Endodermal cell (in vitro differentiated cells): ENCODE measurements at places on chromosomes 7 and 10. TPM values are rescaled to one million over a fixed set of nuclear protein-coding genes. Genes with fewer than 3 reads are reported as not detected.
A peak's percentile ranks its signal among the peaks of the same experiment; 100 is the strongest.

GRCh38 chr7:49453486-49453885 lies 320.0 kb upstream of the VWC2 start:
- DNase-seq = no peak

DNA sequence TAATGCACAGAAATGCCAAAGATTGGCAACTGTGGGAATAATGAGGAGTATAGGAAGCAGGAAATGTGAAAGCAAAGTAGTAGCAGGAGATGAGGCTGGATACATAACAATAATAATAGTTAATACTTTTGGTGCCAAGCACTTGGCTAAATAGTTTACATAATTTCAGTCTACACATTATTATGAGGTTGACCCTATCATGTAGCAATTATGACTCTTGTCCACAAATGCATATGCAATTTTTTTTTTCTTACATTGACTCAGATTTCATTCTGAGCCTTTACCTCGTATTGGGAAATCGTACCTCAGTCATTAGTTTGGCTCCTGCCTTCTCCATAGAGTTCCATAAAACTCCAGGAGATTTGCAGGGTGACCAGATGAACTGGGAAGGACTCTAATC lies 219.9 kb downstream of the SUGCT start:
- DNase-seq = no peak

- DNase-seq = no peak
These were observed 448.5 kb downstream of the NXPH1 start for GRCh38 chr7:8881916-8882315.

- no peak for DNase-seq
These were observed 210.9 kb upstream of the VSTM2A start for GRCh38 chr7:54331311-54331710.

GPR37 gene
- 32.8 and 33.1 TPM in 2 replicates for total RNA-seq

PITX3 gene
- 0.40 TPM in 1 of 3 replicates, not detected in the others for total RNA-seq

DNA sequence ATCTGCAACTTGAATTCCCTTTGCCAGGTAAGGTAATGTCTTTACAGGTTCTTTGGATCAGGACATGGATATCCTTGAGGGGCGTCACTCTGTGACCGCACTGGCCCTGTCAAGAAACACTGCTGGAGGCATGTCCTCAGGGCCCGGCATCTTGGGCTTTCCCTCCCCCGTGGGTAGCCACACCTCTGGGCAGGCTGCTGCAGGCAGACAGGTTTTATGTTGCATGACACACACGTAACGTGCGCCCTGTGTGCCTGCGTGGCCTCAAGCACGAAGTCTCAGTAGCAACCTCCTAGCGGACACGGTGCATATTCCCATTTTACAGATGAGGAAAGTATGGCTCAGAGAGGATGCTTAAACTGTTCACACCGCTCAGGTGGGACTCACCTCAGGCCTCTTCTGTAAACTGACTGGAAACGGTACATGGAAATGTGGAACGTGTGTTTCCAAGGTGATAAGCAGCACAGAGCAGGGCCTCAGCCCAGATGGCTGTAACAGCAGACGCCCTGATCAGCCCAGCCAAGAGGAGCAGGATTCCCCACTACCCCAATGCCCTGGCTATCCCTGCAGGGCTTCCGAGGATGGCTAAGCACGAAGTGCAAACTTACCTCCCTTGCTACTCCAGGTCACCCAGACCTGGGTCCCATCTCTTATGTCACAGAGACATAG lies 553.6 kb downstream of the TCERG1L start:
- no peak for DNase-seq

GRCh38 chr10:43844221-43844620 lies 195.5 kb upstream of the ZNF32 start:
- no peak for DNase-seq

PIP gene
- not detected in 2 replicates for total RNA-seq

DNA sequence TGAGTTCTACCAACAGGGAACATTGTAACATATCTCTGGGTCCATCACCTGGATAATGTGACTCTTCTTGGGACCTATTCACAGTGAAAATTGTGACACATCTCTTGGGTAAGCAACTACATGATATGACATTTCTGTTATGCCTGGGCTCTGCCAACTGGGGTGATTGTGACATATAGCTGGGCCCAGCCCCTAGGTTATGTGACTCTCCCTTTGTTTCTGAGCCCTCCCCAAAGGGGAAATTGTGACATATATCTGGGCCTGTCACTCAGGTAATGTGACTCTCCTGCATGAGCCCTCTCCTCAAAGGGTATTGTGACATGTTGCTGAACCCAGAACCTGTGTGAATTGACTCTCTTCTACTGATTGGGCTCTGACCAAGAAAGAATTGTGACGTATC lies 22.4 kb upstream of the ZNF107 start:
- DNase-seq = no peak

DNA sequence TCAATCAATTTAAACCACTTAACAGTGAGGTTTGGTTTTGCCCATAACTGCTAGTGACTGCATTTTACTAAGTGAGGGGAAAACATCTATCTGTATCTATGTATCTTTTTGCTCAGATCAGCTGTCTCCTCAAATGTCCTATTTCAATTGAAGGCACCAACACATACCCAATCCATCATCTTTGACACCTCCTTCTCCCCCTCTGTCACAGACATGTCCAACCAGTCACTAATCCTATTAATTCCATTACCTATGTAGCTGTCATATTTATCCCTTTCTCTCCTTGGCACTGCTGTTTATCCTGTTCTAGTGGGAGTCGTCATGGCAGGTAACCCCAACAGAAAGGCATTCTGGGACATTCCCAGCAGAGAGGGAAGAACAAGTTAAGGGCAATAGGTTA lies 975.2 kb upstream of the AUTS2 start:
- no peak for DNase-seq

PTPRN2 gene
- total RNA-seq = 0.54 and 1.2 TPM in 2 replicates

FFAR4 gene
- total RNA-seq = not detected in 2 replicates

NHLRC2 gene
- 31.9 to 54.9 TPM (median 51.3 TPM) in 3 replicates for total RNA-seq

CRHR2 gene
- total RNA-seq = not detected in 2 replicates

ZP3 gene
- total RNA-seq = 1.7 to 3.5 TPM (median 2.3 TPM) in 3 replicates

DNAH11 gene
- total RNA-seq = 0.14 and 0.99 TPM in 2 replicates

DNA sequence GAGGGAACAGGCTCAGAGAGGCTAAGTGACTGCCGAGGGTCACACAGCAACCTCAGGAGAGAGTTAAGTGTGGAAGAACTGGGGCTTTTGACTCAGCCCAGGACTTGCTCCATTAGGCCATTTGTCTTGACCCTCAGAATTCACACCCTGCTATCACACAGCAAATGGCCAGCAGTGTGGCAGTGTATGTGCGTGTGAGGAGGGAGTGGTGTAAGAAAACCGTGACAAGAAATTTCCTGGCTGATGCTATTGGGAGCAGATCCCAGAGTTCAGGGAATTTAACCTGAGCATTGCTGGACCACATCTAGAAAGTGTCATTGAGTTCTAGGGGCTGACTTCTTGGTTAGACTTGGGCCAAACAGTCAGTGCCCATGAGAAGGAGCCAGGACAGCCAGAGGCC lies 18.4 kb downstream of the VWA2 start:
- no peak for DNase-seq

ZSCAN21 gene
- total RNA-seq = 22.7 and 25.4 TPM in 2 replicates

EPHB6 gene
- 30.8 and 36.9 TPM in 2 replicates for total RNA-seq

- no peak for DNase-seq
These were observed 445.7 kb downstream of the PTPRN2 start for GRCh38 chr7:158141806-158142518.

DNA sequence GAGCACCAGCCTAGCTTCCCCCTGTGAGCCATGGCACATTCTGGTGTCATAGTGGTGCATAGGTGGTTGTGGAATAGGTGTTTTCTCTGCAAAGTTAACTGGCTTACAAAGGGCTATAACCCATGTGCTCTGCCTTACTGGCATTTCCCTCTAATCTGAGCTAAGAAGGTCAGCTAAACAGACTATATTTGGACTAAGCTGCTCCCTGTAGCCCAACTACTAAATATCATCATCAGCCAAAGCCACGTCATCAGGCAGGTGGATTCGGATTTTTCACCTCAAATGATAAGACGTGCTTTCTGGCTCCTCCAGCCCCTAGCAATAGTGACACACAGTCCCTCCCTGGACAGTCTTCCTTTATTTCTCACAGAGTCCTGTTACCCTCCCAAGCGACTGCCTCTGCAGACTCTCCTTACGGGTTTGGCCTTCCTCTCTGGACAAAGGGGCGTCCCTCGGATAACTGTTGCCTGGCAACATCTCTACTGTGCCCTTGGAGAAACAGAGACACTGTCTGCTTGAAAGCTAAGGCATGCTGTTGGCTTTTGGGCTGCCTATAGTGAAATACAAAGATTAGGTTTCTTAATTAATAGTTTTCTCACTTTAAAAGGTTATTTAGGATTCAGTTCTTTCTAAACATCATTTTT lies 9.1 kb downstream of the SLC13A4 start:
- no peak for DNase-seq

SPDYE11 gene
- total RNA-seq = not detected in 3 replicates

DNA sequence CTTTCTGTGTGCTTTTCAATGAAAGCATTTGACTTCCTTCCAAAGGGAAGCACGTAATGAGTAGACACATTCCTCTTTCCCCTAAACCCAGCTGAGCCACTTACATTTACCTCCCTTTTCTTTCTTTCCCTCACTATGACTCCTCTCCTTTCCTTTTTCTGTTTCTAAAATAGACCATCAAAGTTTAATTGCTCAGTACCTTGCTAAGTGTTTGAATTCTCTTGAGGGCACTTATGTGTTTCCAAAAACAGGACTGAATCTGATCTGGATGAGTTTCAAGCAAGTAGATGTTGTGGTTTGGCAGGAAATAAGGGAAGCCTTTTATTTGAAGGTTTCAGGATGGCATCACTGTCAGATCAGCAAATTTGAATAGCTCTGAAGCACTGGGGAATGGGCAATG lies 396.2 kb downstream of the REEP3 start:
- DNase-seq = no peak

- peak; percentile 61 for DNase-seq
These were observed 58.3 kb upstream of the NEBL start for GRCh38 chr10:20955355-20955893.

- no peak for DNase-seq
These were observed 128.8 kb downstream of the PPP1R17 start for GRCh38 chr7:31815796-31816195.

CTAGE4 gene
- total RNA-seq = 2.1 to 7.3 TPM (median 6.3 TPM) in 3 replicates

- no peak for DNase-seq
These were observed 165.3 kb downstream of the USP6NL start for GRCh38 chr10:11446133-11446532.

GRCh38 chr7:23714579-23714978 lies 4.6 kb downstream of the STK31 start:
- DNase-seq = no peak

CTAGE8 gene
- total RNA-seq = not detected in 3 replicates
